ENCODE measurements at places on chromosomes 3 and 15.

DNA sequence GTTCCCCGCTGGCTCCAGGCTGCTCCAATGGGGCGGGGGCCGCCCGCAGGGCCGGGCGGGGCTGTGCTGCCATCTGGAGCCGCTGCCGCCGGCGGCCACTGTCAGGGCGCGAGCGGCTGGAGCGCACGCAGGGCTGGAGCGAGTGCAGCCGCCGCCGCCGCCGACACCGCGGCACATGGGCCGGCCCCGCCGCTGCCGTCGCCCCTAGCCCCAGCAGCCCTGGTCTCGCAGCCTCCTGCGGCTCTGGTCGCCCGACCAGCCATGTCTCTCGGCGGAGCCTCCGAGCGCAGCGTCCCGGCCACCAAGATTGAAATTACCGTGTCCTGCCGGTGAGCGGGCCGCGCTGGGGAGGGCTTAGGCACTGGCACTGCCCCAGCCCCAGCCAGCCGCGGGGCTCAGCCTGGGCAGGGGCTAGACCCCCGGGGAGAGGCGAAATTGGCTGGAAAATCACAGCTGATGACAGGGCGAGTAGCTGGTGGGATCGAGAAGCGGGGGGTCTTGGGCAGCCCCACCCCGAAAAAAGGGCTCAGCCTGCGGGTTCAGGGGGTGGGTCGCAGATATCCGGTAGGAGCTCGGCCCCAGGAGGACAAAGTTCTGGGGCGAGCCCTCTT, at the start of gene CPNE9:
Gene CPNE9 (plus strand): TSS at position 98 of the 611 bp plus-strand sequence. CDS start 164 bp downstream, at position 262.
- no peak for DNase-seq

DNA sequence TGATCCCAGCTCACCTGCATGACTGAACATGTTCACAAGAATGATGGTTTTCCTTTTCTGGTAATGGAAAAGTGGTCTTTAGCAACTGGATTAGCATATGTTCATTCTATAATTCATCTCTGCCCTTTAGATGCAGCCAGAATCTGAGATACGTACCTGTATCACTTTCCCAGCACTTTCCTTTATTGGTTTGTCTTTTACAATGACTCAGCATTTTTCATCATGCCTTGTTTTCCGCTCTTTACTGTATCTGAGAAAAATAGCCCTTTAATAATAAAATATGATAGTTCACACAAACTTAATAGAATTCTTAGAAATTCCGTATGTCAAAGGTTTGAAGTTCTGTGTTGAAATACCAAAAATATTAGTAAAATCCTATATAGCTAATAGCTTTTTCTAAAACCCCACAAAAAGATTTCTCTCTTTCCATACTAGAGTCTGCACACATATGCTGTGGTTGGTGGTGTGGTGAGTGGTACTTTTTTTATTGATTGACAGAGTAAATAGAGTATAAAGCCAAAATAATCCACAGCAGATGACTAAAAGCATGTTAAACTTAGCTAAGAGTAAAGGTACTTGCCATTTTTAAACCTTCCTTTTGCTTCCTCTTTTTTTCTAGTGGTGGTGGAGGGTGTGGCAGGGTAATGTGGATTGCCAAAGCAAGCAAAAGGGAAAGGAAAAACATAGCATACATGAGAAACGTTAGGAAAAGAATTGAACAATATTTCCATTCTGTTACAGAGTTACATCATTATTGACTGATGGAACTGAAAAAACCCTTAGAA, 328.9 kb upstream of the RBMS3 start:
- no peak for DNase-seq

GRCh38 chr3:89314454-89315098, 207.2 kb downstream of the EPHA3 start:
- peak; percentile 3 for DNase-seq

- DNase-seq = no peak
These were observed 12.3 kb upstream of the C3orf22 start for GRCh38 chr3:126571078-126571477.

GRCh38 chr3:10837849-10838248, 21.8 kb downstream of the SLC6A11 start:
- no peak for DNase-seq

- no peak for DNase-seq
These were observed 106.4 kb upstream of the PTX3 start for GRCh38 chr3:157330206-157330605.

- DNase-seq = no peak
These were observed 78.0 kb upstream of the RARB start for GRCh38 chr3:25349828-25350724.

DNA sequence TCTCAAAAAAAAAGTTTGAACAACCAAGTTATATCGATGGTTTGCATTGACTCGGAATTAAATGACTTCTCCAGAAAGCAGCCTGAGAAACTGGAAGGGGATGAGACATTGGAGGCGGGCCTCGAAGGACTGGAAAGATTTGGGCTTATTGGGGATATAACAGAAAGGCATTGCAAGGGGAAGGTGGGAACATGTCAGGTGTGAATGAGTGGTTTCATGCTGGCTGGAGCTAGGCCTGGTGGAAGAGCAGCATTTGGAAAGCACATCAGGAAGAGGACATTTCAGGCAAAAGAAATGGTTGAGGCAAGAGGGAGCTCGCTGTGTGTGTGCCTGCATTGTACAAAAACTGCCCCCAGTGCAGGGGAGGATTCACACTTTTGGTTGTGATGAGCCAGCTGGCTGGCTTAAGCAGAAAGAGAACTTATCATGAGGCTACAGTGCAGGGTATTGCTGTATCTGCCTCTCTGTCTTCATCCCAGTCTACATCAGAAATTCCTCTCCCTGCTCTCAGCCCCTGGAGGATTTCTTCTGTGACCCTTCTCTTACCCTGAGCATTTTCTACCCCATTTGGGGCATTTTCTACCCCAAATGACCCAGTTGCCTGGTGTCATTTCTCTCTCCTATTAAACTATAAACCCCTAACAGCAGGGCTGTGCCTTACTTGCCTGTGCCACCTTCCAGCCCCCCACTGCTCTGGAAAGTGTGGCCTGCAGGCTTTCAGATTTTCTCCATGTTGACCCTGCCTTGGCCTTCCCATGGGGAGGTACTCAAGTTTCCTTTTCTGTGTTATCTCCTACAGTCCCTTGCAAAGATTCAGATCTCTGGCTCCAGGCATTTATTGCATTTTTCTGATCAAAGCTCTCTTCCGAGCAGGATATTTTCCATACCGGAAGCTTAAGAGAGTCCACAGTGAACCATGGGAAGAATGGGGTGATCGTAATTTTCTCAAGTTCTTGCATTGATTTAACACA, 64.4 kb upstream of the FLNB start:
- no peak for DNase-seq

DNA sequence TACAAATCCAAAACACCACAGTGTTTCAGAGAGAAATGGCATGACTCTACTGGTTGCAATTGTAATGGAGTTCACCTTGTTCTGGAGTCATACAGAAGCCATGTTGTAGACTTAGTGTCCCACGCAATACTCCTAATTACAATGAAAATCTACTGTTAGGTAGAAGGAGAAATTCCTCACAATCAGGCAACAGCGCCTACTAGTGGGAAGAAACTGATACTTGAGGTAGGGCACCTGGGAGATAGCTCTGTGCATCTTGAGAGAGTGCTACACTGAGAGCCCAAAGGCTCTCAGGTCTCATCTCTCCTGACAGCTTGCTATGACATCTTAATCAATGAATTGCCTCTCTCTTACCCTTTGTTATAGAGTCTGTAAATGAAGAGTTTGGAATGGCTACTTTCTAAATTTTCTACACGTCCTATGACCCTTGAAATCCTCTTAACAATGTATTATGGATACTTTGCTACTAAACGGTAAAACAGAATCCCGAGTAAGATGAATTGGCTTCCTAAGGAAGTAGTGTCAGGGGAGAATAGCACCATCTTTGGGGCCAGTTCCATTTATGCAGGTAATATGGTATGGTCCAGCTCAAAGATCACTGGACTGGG, 422.7 kb upstream of the TPRG1 start:
- peak; percentile 62 for DNase-seq

GRCh38 chr3:102156426-102156825, 278.4 kb upstream of the ZPLD1 start:
- no peak for DNase-seq

DNA sequence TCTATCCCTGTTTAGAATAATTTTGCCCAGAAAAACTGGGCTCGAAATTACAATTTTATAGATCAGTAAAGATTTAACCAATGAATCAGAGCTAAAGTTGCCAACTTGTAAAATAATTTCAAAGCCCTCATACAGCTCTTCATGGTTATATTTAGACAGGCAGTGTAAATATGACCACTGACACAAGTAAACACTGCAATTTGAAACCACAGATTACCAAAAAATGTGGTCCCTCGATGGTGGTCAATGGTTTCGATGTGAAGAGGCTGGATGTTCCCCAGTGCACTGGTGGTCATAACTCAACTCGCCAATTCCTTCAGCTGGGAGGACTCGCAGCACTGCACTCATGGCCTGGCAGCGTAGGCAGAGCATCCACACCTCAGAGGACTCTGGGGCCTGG, 28.6 kb downstream of the LRTM1 start:
- DNase-seq = no peak

DNA sequence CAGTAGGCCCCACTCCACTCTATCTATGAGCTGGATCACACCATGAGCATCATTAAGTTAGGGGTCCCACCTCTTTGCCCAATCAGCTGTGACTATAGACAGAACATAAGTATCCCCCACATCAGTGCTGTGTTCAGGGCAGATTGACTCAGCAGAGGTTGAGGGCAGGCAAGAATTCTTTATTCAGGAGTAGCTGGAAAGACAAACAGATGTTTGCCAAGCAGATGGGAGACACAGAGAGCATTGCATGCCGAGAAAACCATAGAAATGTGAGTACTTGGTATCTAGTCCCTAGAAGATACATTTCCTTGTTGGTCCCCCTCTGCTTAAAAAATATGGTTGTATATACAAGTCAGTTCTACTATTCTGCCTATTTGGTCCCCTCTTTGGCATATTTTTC, 440.8 kb downstream of the RAP2B start:
- DNase-seq = no peak

DNA sequence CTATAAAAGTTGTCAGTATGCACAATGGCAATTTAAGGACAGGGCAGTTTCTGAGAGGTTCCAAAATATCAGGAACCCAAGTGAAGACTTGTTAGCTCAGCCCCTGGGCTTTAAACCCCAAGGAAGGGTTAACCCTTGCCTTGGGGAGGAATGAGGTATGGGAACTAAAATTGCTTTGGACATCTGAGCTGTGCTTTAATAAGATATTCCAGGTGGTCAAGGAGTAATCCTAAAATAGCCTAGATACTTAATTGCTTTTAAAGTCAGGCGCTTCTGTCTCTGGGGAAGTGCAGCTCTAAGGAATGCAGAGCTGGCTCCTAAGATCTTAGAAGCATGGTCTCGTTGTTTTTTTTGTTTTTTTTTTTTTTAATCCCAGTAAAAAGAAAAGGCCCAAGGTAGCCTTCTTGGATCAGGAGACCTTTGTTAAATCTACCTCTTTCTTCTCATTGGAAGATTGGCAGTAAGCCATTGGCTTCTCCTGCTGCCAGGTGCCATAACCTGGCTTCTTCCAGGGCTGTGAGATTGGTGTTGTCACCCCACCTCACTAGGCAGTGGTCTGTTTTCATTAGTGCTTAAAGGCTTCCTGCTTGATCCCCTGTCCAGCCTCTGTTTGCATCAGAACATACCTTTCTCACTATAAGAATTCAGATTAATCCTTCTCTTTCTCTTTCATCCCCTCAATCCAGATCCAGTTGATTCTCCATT, 24.5 kb downstream of the ARID3B start:
- no peak for DNase-seq

- no peak for DNase-seq
These were observed 8.6 kb upstream of the ST8SIA2 start for GRCh38 chr15:92385096-92385495.

DNA sequence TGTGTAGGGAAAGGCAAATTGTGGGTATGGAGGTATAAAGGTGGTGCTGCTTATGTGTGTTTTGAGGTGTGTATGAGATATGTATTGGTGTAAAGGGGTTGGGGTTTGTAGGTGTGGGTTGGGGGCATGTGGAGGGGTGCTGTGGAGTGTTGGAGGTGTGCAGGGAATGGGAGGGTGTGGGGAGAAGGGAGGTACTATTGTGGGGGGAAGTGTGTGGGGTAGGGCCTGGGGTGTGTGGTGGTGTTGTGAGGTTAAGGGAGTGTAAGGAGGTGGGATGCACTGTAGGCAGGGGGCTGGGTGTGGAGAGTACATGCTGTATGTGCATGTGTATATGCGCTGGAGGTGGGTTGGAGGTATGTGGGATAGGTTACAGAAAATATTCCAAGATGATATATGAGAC, 15.7 kb downstream of the CCDC12 start:
- no peak for DNase-seq

DNA sequence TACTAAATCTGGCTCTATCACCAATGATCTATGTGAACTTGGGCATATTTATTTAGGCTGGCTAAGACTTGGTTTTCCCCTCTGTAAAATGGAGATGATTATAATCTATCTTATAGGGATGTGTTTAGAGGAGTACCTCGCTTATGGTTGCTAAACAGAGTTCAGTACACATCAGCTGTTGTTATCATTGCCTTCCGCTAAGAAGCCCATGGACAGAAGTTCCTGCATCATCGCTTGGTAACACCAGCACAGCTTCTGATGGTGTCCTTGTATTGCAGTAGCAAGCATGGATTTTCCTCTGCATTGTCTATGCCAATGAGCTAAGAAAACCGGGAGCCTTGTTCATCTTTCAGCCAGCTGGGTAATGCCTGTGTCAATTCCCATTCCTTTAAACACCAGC, 73.1 kb upstream of the LRTM1 start:
- no peak for DNase-seq

DNA sequence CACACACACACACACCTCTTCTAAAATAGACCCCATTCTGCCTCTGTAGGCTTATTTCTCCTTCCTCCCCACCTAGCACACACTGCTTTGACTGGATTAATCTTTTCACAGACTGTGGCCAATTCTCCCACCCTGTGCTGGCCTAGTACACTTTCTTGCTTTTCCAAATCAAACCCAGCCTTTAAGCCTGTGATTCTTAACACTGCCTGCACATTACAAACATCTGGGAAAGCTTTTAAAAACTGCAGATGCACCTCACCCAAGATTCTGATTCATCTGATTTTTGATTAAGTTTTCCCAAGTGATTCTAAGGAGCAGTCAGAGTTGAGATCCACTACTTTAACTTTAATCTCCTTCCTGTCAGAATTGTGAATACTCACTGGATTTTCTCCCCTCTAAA, 12.8 kb downstream of the CSNK1G1 start:
- DNase-seq = no peak

- DNase-seq = no peak
These were observed at the start of gene ITGB5 for GRCh38 chr3:124887177-124887931. Gene ITGB5, minus strand, starts transcription at chr3:124887365. Its CDS starts 365 bp downstream, at chr3:124887000.
